DMS53 (cell line): ENCODE measurements at places on chromosomes 4 and X.

- no peak for DNase-seq
Observed at GRCh38 chr4:55170462-55170861, 45.1 kb upstream of the KDR start.

GRCh38 chr4:116122124-116122523, 963.3 kb downstream of the TRAM1L1 start:
- DNase-seq, result peak; percentile 75

DNA sequence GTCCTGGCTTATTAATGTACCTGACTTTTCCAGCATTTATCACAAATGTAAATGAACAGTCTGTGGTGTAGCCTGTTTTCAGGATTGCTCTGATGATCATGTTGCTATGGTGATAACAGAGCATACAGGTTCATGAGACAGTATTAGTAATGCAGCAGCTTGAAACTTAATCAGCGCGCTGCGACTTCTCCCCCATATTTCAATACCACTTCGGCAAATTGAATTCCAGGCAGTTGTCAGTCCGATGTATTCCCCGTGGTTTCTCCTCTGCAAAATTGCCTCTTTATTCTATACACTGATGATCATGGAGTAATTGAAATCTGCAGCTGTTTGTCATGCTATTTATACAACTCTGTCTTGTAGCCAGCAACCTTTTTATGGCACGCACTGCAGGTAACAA, 239.3 kb downstream of the C4orf33 start:
- peak; percentile 4 for DNase-seq

DNA sequence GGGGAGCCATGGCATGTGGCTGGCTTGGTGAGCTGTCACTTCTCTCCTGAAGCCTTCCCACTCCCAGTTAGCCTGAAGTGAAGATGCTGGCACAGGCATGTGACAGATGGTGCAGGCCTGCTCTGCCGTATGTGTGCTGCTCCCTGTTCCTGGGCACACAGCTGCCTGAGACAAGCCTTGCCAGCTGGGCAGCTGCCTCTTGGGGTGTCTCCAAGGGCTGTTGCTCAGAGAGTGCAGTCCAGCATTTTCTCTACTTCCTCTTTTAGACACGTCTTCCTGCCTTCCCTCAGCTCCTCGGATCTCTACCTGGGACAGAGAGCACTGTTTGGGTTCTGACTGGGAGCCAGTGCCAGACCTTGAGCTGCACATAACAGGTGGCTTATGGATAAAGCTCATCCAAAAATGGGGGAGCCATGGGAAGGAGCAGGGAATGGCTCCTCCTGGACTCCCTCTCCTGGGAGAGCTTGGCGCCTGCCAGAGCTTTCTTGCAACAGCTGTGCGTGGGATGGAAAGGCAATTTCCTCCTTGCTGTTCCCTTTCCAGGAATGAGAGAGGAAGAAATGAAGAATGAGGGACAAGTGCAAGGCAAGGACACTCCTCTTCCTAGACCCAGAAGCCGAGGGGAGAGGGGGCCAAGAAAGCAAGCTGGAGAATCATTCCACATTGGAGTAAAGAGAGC, 132.9 kb downstream of the MSL3 start:
- no peak for DNase-seq

DNA sequence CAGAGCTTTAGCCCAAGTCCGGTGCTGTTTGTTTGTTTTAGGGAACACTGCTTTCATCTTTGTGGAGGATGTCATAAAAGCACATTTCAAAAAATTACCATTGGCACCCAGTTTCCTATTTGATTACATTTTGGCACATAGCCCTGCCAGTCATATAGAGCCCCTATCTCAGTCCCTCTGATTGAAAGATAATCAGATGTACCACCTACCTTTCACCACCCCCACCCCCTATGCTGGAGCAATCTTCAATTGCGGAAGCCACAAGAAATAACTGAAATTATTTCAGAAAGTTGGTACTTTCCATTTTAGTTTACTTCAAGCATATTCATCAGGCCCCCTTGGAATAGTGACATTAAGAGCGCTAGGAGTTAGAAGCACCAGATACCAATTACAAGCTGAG, 136.7 kb upstream of the RPL34 start:
- DNase-seq, result no peak

GRCh38 chr4:28378109-28378830, 1517.6 kb downstream of the STIM2 start:
- peak; percentile 16 for DNase-seq

GRCh38 chr4:153071958-153072598, 132.2 kb upstream of the TRIM2 start:
- no peak for DNase-seq

DNA sequence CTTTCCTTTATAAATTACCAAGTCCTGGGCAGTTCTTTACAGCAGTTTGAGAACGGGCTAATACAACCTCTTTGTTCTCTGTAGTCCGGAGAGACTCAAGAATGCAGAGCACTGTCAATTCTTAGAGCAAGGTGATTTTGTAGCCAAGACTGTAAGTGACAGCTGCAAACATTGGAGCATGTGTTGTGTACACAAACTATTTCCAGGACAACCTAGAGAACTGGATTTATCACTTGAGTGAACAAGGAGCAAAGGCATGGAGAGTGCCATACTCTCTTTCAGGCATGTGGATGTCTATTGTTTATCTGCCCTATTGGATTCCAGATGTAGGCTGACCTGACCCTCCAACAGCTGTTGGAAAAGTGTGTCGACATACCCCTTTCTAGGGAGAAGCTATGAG, 153.9 kb downstream of the SPANXN3 start:
- DNase-seq, result peak; percentile 86

DNA sequence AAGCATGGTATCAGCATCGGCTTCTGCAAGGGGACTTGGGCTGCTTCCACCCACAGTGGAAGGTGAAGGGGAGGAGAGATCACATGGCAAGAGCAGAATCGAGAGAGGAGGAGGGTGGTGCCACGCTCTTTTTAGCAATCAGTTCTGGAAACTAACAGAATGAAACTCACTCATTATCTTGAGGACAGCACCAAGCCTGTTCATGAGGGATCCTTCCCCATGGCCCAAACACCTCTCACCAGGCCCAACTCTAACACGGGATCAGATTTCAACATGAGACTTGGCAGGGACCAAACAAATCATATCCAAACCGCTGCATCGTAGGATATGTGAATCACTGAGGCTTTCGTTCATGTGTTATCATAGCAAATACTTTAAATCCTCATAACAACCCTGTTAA, 125.5 kb downstream of the GPC3 start:
- DNase-seq, result peak; percentile 53

DNA sequence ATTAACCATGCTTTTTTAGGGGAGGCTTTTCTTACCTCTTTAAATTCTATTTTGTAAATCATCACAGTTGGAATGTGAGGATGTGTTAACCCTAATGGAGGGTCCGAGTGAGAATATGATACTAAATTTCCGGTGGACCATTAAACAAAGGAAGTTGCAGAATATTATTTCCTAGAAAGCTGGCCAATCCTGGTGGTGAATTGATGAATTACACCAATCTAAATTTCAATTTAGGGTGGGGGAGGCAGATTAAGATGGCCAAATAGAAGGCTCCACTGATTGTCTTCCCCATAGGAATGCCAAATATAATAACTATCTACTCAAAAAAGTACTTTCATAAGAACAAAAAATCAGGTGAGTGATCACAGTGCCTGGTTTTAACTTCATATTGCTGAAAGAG, 1045.6 kb downstream of the GLUD2 start:
- DNase-seq, result no peak

DNA sequence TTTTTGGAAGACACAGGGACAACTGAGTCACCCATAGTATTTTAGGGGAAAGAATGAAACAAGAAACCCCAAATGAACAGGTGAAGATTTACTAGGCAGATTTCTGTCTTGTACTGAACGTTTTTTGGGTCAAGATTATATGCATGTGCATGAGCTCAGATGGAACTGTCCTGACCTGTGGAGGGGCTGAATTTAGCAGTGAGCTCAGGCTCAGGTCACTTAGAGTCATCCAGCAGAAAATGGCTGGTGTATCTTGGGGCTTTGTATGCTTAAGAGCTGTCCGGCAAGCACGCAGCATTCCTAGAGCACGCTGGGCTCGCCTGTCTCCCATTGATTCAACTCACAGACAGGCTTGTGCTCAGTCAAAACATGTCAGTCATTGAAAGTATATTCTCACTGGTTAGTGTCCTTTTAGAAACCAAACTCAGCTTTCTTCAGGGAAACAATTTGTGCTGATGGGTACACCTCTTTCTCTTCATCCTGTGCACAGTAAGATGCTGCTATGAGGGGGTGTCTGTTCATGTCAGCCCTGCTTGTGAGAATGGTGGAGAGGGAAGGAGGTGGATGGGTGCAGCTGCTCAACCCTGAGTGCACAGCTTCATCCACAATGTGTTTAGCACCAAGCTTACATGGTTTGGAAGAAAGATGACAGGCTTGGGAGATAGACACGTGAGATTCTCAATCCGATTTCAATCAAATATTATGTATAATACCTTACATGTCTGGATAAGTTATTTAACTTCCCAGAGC, 47.5 kb upstream of the PDLIM3 start:
- DNase-seq, result no peak

GRCh38 chr4:106287353-106287969, 28.5 kb downstream of the TBCK start:
- peak; percentile 94 for DNase-seq

DNA sequence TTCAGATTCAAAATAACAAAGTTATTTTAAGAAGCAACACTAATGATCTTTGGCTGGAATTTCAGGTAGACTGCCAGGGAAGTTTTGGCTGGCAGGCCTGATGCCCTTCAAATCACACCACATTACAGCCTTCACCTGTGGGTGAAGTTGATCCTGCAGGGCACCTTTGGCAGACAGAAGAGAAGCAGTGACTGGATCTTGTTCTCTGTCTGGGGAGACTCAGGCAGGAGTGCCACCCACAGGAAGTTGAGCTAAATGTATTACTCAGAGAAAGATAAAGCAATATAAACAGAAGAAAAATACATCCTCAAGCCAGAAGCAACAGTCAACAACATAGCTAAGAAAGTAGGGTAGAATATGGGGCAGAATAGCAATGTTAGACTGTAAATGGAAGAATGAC, 12.8 kb upstream of the CFAP299 start:
- peak; percentile 51 for DNase-seq

- peak; percentile 57 for DNase-seq
Observed at GRCh38 chrX:76148753-76149152, 24.1 kb upstream of the PBDC1 start.

DNA sequence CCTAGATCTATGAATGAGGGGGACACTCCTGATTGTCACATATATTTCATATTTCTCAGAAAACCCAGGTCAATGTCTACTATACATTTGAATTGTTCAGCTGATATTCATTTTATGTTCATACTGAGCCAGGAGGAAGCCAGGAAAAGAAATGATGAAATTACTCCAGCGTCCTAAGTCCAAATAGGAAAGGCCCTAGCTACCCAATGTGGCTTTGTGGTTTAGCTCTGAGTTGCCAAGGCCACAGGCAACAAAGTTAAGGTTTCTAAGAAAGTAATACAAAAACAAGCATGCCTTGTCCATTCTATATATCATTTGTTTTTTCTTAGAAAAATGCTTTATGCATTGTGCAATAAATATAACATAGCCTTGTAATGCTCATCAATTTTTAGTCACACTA, 4.5 kb upstream of the CSN2 start:
- DNase-seq, result no peak

GRCh38 chr4:114780205-114780604, 181.6 kb downstream of the UGT8 start:
- peak; percentile 62 for DNase-seq
